Activated T-cell treated with anti-CD3 and anti-CD28 coated beads, Interleukin-2, amount 50 U/mL, for 72 hours (primary cell): ENCODE measurements at places on chromosomes 3 and 15.
A peak's percentile ranks its signal among the peaks of the same experiment; 100 is the strongest.

DNA sequence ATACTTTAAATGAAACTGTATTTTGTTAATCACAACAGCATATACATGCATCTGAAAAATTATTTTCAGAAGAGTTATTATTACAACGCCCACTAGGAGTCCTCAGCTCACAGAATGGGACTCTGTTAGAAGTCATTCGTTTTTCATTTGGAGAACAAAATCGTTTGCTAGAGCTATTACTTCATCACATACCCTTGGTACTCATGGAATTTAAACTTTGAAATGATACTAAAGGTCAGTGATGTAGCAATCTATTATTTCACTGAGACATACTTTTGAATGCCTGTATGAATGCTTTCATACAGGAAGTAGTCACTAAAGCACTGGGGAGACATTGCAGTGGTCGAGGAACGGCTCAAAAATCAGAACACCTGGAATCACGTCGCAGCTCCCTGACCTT lies 198.1 kb downstream of the MBNL1 start:
- DNase-seq = no peak

GRCh38 chr3:43790476-43790875 lies 99.7 kb downstream of the ABHD5 start:
- no peak for DNase-seq

GRCh38 chr3:28575100-28575745 lies 226.6 kb upstream of the AZI2 start:
- DNase-seq = no peak

- DNase-seq = no peak
Measured at GRCh38 chr3:101195951-101196713, 124.2 kb downstream of the IMPG2 start.

DNA sequence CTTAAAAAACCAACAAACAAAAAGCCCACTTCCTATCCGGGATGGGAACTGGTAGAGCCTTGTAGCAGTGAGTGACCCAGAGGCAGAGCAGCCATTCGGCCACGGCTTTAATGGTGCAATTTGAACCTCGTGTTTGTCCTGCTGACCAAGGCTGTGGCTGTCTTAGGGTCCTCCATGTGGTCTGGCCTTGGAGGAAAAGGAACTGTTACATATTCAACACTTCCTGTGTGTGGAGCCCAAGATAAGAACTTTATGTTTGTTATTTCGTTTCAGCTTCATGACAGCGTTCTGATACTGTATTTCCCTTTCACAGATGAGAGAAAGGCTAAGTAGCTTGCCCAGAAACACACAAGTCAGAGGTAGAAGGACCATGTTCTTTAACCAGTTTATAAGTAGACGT lies 269.8 kb downstream of the SV2B start:
- no peak for DNase-seq

DNA sequence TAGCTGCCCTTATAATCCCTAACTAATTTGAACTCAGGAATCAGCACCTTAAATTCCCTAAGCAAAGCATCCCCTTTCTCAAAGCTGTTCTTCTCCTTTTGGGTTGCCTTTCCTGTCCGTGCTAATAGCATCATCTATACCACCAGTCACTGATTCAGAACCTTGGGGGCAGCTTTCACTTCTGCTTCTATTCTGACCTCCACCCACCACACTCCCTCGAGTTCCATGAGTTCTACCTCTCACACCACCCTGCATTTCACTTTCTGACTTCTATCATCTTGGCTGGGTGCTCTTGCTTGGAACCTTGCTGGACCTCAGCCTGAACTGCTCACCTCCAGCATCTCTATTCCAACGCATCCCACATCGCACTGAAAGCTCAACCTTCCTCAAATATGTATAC lies 55.4 kb upstream of the KCNMB2 start:
- no peak for DNase-seq

- DNase-seq = no peak
Measured at GRCh38 chr3:193816656-193817311, 223.8 kb downstream of the OPA1 start.

DNA sequence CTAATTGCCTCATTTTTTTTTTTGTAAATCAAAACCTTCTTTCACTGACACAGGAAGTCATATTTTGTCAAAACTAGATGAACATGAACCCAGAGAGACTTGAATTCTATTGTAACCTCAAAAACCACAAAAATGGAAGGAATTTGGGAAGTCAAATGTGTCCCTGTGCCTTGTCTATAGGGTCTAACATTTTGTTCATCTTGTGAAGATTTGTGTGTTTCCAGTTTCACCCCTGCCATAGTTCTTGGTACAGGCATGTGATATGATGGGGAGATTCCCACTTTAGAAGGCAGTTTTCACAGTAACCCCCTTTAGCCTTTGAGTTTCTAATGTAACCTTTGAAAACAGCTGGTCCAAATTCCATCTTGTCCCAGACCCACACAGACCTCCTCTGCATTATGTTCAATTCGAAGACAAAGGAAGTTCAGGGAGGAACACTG lies 318.5 kb upstream of the ADAMTS9 start:
- no peak for DNase-seq

GRCh38 chr3:35780800-35781199 lies 141.5 kb downstream of the ARPP21 start:
- DNase-seq = no peak

- no peak for DNase-seq
Measured at GRCh38 chr3:143672396-143673165, 175.7 kb downstream of the SLC9A9 start.

- no peak for DNase-seq
Measured at GRCh38 chr15:95853350-95853749, 477.1 kb upstream of the NR2F2 start.

DNA sequence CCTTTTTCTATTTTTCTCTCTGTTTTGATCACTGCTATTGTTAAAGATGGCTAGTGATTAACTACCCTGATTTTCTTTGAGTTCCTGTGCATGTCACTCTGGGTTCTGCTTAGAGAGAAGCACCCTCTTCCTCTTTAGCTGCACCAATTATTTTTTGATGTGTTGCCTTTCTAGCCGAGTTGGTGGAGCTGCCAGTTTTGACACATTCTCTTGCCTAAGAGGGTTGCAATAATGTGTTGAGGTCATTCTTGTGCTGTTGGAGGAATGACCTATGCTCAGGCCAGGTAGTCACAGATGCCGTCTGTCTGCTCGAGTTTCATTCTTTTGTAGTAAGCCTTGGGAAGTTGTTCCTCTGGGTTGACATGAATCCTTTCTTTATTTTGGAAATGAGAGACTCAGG lies 84.6 kb upstream of the DPH6 start:
- no peak for DNase-seq

DNA sequence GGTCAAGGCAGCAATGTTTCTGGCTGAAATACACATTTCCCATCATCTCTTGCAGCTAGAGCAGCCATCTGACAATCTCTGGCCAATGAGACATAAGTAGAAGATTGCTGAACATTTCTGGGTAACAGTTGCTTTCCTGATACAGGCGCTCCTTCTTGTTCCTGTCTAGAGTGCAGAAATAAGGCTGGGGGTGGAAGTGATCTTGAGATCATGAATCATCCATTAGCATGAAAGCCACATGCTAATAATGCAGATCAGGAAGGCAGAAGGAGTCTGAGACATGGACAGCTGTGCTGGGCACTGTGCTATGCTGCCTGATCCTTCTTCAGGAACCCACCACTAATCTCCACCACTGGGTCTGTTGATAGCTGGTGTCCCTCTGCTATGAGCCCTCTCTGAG lies 14.8 kb upstream of the TMEM108 start:
- no peak for DNase-seq

DNA sequence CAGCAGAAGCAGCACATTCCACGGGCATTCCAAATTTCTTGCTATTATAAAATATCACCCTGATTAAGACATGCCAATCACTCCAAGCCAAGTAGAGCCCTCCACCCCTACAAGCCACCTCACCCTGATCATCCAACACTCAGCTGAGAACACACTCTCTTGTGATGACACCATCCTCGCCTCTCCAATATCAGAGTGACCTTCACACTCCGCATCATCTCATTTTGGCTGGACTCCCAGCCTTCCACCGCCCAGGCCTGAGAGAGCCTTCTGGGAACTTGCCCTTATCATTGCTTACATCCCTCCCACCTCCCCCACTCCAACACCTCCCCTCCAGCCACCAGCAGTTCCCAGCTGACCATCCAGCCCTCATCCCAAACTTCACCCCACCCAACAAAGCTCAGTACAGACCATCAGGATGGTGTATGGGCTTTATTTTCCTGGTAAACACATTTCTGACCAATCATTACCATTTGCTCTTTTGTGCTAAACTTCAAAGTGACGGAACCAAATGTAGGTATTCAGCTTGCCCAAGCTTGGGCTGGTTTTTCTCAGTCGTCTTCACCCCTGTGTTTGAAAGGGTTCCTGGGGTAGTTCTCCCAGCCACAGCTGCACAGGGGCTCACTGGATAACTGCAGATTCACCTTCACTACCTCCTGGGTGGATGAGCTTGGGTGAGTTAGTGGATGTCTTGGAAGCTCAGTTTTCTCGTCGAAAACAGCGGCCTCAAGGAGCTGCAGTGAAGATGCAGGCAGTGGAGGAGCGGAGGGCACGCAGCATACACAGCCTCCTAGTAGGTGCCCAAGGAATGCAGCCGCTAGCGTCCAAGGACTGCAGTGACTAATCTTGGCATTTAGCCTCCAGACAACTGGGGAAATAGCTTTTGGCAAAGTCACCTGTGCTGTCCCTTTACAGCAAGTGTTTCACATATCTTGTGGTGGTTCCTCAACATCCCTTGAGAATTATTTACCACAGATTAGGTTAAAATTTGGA lies 115.1 kb downstream of the LIPC start:
- no peak for DNase-seq

DNA sequence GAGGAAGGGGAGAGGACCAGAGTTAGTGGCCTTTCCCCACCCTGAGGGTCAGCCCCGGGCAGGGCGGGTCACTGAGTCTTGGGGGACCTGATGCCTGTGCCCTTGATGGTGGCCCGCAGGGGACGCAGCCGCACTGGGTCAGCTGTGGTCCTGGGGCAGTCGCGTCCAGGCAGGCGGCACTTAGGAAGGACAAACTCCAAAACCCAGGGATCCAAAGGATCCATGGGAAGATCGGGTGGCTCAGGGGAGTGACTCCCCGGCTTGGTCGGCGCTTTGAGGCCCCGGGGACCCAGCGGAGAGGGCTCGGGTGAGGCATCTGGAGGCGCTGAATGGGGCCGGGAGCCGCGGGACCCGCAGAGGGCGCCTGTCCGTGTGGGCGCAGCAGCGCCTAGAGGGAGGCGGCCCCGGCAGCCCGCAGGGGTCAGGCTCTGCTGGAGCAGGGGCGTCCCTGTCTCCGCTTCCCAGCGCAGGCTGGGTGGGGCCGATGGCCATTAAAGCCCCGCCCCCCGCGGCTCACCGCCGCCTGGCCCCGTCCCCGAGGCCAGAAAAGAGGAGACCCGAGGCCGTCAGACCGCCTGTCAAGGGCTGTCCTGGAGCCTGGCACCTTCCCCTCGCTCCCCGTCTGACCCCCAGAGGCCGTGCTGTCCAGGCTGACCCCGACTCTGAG lies 17.5 kb downstream of the CIDEC start:
- DNase-seq = peak; percentile 40

DNA sequence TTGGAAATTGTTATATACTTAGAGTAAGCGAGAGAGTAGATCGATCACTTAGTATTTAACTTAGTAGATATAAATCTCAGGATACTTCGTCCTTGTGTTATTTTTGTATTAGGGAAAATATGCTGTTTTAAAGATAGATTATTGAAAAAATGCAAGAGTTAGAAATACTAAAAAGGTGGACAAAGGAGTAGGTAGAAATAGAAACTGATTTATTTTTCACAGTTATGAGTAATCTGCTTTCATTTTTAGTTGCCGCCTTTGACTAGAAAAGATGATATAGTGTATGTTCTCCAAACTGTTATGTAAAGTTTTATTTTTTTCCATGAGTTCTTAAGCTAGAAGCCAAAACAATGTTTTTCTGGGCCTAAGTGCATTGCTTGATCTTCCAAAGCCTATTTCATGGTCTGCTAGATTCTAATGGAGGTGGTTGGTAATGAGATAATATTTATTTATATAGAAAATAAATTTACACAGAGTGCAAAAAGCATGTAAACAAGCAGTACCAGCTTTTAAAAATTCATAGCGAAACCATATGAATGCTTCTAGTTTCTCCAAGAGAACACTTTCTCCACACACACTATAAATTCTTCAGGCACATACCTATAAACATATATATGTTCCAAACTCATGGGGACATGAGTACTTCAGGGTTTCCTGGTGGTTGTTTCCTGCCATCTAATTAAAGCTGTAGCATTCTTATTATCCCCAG lies 61.1 kb downstream of the DIPK2A start:
- DNase-seq = no peak

DNA sequence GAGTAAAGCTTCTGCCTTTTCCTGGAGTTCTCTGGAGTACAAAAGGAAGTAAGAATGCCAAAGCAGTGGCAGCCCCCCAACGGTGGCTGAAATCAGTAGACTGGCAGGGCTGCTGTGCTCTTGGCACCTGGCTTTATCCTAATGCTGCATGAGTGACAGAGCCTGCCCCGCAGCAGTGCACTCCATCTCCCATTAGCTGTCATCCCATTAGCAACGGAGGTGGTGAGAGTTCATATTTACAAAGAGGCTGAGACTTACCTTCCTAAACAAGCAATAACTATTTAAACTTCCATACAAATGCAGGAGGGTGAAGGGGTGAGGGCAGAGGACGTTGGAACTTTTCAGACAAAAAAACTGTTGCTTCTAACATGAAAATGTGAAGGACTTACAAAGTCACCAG lies 51.9 kb downstream of the SERPINI1 start:
- no peak for DNase-seq

DNA sequence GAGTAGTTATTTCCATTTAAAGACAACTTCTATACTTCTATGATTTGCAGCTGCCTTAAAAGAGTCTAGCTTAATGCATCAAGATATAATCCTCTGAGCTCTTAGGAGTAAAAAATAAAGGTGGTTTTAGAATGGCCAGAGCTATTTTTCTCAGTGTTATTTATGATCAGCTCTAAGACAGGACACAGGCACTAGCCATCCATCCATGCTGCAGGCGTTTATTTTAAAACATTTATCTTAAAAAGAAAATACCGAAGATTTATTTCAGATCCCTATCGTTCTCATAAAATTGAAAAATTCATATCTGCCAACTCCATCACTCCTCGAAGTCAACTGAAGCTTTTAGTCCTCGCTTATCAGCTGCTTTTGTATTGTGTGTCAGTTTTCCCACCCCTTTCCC lies 243.5 kb downstream of the CLSTN2 start:
- DNase-seq = no peak

DNA sequence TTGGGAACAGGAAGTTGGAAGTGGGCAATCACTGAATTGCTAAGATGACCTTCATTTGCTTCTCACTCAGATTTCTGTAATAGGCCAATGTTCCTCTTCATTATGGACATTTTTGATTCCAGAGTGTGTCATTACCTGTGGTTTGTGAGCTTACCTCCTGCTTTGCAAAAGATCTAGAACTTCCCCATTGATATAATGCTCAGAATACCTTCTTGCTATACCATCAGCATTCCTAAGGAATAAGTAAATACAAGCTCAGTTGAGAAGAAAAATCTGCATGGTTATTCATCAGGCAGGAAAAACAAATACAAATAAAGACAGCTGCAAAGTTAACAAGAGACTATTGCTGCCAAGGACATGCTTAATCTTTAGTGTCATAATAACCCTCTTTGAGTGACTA lies 5.6 kb upstream of the RPL14 start:
- no peak for DNase-seq

- DNase-seq = peak; percentile 6
Measured at GRCh38 chr3:29280404-29281093, at the start of gene RBMS3. Gene RBMS3 (plus strand): TSS chr3:29281071.

GRCh38 chr3:107910713-107911259 lies 180.0 kb downstream of the CD47 start:
- DNase-seq = peak; percentile 15

- no peak for DNase-seq
Measured at GRCh38 chr3:189053322-189053721, 118.4 kb upstream of the TPRG1 start.
